ENCODE measurements at places on chromosomes 6 and 20.

DNA sequence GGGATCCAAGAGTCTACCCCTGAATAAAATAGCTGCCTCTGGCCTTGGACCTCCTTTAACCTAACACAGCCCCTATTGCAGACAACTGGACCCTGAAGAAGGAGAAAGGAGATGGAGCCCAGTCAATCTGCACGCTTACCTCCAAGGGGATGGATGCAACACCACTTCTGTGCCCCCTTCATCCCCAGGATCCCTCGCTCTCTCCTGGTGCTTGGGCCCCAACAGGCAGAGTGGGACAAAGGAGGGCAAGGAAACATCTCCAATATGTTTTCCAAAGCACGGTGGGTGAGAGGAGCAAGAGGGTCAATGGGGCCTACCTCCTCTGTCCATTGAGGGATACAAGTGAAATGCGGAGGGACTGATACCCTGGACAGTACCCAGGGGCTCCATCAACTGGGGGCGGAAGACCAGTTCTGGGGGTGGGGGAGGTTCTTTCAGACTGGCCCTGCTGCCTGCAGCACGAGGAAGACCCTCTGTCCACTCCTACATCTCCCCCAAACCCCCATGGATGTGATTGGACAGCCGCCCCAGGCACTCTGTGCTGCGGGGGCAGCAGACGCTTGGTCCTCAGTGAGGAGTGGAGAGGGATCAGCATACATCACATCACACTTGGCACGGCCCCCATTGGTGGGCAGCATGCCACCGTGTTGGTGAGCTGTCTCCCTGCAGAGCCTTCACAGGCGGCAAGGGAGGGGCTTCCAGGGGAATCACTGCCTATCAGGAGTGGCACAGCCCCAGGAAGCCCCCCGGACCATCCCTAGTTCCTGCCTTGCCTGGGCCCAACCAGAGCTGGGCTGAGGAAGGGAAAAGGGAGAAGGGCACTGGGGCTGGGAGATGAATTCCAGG is 70.6 kb downstream of the MRPL14 start:
- peak; percentile 92 for DNase-seq

- no peak for DNase-seq
Observed at GRCh38 chr20:63128367-63128766, 87.6 kb downstream of the YTHDF1 start.

DNA sequence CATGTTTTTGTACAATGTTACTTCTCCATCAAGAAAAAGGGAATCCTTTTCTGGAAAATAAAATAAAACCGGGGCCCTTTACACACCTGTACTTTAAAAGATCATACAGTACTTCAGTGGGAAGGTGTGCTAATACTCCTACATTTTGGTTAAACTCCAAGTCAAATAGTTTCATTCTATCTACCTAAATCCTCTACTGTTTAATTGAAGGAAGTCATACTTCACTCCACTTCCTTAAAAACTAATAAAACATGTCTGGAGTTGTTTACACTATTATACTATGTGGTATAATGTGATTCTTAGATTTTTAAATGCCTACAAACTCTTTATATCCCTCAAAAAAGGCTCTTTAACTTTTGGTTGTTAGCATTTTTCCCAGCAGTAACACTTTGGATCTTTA is 18.6 kb upstream of the HBS1L start:
- DNase-seq: no peak

DNA sequence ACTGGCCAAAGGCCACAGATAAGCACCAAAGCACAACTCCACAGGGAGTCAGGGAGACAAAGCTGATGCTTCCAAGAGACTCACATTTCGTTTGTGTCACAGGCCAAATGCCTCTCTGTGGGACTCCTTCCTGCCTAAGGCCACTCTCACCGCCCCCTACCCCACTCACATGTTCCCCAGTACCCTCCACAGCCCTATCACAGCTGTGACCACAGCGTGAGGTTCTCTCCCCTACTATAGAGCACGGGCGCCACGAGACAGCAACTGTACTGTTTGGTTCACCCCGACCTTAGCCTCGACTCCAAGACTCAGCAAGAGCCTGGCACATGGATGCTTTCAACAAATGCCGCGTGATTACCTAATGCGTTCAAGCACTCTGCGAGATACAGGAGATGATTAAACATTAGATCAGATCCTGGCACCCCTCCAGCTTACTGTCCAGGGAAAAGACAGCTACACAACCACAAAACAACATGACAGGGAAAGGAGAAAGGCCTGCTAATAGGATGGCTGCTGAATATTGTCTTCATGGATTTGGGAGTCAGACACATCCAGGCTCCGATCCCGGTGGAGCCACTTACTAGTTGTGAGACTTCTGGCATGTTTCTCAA is 105.5 kb downstream of the AGPAT4 start:
- peak; percentile 90 for DNase-seq
